ENCODE measurements at places on chromosomes 1 and 21.

- no peak for DNase-seq
These were observed 27.3 kb downstream of the SPSB1 start for GRCh38 chr1:9319789-9320519.

DNA sequence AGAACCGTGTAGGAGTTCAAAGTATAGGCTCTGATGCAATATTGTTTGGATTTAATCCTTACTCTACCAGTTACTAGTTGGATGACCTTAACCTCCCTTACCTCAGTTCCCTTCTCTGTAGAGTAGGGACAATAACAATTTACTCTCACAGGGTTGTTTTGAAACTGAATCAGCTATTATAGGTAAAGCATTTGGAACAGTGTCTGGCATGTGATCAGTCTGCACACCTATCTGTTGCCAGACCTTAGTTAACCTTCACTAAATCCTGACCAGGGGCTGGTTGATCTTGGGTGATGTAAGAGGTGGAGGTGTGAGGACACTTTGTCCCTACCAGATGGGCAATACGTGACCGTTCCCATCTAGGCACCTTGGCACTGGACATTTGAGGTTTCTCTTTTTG lies 106.9 kb downstream of the DDX20 start:
- no peak for DNase-seq

DNA sequence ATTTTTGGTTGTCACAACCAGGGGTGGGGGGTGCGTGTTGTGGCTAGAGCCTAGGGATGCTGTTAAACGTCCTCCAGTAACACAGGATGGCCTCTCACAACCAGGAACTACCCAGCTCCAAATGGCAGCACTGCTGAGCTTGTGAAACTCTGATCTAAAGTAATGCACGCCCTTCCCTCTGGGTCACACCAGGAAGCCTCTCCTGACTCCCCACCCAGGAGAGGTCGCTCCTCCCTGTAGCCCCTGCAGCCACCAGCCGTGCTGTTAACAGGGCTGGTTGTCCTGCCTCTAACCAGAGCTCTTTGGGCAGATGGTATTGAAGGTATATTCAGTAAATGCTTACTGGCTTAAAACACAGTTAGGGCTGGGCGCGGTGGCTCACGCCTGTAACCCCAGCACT lies 73.2 kb downstream of the NKAIN1 start:
- peak; percentile 60 for DNase-seq

GRCh38 chr1:36342426-36343185 lies 19.2 kb upstream of the EVA1B start:
- DNase-seq = peak; percentile 67

- peak; percentile 88 for DNase-seq
These were observed 10.7 kb upstream of the COL16A1 start for GRCh38 chr1:31714442-31715086.

DNA sequence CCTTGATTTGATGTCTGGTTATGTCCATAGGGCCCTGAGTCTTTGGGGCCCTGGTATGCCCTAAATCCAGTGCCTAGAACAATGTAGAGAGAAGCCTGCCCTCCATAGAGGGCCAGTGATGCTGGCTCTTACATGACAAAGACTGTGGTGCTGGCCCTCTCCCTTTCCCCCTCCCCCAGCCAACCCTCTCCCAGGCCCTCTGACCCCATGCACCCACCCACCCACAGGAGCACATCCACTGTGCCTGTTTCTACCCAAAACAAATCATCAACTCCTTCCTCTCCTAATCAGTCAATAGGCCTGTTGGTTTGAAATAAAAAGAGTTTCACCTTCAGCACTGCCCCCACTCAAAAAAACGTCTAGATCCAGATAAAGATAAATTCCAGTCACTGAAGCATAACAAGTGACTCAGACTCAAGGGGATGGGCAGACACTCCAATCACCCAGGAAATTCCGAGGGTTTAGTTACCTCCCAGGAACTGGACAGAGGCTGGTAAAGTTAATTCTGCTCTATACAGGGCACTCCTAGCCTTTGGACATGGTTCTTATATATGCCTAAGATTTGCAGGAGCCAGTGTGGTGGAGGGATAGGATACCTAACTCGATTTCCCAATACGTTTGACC lies 144.8 kb upstream of the VANGL1 start:
- no peak for DNase-seq

DNA sequence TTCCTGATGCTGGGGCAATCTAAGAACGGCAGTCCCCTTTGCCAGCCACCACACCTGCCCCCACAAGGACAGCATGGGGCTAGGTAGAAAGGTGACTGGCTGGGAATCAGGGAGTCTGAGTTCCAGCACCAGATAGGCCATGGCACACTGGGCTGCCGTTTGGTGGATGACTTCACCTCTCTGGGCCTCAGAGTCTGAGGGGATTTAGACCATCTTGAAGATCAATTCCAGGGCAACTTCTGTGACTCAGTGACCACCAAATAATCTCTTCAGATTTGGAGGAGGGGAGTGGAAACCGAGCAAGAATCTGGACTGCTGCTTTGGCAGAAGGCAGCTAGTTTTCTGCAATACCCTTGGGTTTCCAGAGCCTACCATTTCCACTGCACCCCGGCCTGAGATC lies 92.1 kb upstream of the EDN2 start:
- no peak for DNase-seq

GRCh38 chr1:7884757-7885156 lies 31.9 kb upstream of the UTS2 start:
- DNase-seq = no peak

- DNase-seq = peak; percentile 62
These were observed 459 bp downstream of the CAPZB start for GRCh38 chr1:19484798-19485361.

- DNase-seq = no peak
These were observed 59.7 kb downstream of the INKA2 start for GRCh38 chr1:111679541-111679940.

GRCh38 chr1:244861683-244862082 lies 2.7 kb downstream of the HNRNPU start:
- no peak for DNase-seq

- DNase-seq = no peak
These were observed 10.0 kb upstream of the FAM131C start for GRCh38 chr1:16083486-16083885.

GRCh38 chr1:227459326-227459841 lies 104.0 kb upstream of the ZNF678 start:
- DNase-seq = no peak

DNA sequence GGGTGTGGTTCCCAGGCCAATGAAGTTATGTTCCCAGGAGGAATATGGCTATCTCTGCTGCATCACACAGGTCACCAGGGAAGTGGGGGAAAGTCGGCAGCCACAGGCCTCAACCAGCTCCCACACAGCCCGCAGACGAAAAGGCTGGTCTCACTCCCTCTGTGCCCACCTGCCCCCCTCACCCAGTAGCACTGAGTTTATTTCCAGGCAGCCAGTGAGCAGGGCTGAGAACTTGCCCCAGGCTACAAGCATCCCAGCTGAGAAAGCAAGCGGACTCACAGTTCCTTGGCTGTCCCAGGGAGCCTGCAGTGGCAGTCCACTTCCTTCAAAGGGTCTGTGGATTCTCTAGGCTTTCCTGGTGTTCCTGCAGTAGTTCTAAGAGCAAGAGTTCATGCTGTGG lies 68.9 kb downstream of the SLC5A9 start:
- DNase-seq = peak; percentile 85

- DNase-seq = no peak
These were observed 66.5 kb upstream of the GADD45A start for GRCh38 chr1:67618285-67619018.

GRCh38 chr1:13823936-13824335 lies 123.9 kb downstream of the PRDM2 start:
- no peak for DNase-seq

- DNase-seq = no peak
These were observed 2.7 kb downstream of the POU2F1 start for GRCh38 chr1:167223144-167224103.

GRCh38 chr21:45327441-45328197 lies 39.9 kb upstream of the POFUT2 start:
- no peak for DNase-seq

DNA sequence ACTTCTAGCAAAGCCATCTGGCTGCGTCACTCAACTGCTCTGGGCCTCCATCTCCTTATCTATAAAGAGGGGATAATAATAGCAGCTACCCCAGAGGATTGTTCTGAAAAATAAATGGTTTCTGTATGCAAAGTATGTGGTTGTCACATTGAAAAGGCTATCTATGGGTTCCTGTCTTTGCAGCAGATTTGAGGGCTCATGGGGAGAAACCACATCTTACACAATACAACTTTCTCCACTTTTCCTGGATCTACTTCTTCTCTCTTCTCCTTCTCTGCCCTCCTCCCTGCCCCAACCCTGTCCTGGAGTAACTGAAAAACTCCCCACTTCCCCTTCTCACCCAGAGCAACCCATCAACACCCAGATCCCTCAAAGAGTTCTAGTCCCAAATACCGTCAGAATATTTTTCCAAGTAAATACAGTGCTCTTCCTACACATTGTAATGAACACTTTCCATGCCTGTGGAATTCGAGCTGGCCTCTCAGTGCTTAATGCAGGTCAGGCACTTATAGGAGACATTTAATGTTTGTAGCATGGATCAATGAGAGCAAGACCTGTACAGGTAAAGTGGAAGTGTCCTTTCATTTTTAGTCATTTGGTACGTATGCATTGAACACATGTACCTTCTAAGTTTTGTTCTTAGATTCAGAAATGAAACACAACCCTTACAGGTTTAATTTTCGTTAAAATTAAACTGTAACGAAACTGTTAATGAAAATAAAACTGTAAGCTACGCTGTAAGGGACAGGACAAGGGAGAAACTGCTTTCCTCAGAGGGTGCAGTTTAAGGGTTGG lies 131.9 kb downstream of the AK5 start:
- DNase-seq = no peak

- no peak for DNase-seq
These were observed 882.9 kb upstream of the B3GALT2 start for GRCh38 chr1:194069168-194069830.

- DNase-seq = no peak
These were observed 556.5 kb downstream of the PTBP2 start for GRCh38 chr1:97277891-97278654.

DNA sequence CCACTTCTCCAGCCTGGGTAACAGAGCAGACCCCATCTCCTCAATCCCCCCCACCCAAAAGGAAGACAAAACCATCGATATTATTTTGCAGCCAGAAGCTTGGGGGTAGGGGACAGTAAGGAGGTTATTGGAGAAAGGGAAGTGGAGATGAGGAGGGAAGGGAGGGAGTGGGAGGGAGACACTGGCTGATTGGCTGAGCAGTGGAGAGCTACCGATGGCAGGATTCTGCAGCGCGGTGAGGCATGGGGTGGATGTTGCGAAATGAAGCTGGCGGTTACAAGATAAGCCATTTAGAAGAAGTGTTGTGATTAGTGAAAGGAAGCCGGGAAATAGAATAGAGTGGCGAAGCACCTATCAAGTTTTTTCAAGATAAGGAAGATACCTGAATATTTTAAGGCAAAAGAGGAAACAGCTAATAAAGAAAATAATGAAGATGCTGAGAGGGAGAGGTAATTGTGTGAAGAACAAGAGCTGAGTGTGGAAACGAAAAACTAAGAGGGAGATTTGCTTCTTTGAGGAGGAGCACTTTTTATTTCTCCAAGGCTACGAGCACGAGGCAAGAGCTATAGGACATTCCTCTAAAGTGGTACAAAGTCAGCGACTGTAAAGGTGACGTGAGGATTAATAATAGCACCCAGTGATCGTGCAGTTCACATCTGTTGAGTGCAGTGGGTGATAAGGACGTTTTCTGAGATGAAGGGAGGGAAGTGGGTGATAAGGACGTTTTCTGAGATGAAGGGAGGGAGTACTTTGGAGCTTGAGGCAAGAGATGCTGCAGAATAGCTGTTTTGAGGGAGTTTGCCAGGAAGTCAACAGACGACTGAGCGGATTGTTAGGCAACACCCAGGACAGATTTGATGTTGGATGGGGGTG lies 103.2 kb upstream of the KIF26B start:
- peak; percentile 45 for DNase-seq

DNA sequence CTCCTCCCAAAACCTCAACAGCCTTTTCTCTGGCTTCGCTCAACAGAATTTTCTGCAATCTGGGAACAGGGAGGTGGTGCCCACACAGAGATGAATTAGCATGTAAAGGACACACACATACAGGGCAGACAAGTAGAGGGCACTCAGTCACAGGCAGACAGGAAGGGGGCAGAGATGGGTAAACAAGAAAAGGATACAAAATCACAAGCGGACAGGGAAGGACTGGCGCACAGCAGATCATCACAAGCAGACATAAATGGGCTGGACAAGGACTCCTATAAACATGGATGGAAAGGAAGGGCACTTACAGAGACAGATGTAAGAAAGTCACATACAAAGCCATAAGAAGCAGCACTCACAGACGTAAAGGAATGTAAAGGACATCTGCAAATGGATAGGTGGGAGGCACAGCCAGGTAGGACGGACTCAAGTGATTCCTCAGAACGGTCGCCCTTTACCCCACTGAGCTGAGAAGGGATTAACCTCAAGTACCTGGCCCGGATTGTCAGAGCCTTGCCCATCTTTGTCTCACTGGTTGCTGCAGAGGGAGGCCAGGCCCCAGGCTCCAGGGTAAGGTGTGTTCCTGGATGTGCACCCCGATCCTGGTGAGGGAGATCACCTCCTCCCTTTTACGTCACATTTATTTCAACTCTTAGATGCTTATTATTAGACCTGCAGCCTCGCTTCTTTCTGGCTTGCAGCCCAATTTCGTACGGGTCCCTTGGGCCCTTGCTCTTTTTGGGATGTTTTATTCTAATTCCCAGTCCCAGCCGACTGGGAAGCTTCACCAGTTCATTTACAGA lies 836 bp upstream of the PRCC start:
- DNase-seq = no peak

- DNase-seq = no peak
These were observed 44.5 kb upstream of the BMP8B start for GRCh38 chr1:39833121-39833520.

GRCh38 chr1:103220631-103221041 lies 112.3 kb upstream of the COL11A1 start:
- DNase-seq = no peak

DNA sequence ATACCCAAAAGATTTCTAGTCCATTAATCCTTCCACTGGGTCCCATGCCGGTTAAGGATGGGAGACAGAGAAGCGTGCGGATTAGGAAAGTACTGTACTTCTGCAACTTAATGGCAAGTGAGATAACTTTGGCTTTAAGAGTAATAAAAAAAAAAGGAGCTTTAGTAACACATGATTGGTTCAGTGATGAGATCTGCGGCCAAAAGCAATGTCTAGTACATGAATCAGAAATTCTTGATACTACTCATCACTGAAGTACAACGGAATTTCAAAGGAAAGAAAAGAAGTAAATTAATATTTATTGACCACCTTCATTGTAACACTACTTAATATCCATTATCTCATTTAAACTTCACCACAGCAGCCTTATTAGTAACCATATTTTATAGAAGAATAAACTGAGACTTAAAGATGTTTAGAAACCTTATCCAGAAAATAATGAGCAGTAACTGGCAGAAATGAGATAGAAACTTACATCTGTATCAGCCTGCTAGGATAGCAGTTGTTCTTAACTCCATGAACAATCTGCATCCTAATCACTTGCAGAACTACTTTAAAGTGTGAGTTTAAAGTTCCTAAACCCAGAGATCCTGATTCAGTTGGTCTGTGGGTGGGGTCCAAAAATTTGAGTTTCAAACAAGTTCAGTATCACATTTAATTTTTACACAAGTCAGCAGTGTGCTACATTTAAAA lies 14.1 kb upstream of the NUF2 start:
- no peak for DNase-seq

GRCh38 chr1:169110689-169111447 lies 4.4 kb downstream of the ATP1B1 start:
- no peak for DNase-seq

Data from ELF-1 (cell line).